Left lung (tissue), 14 donors: ENCODE measurements at places on chromosomes 4 and X.
A peak's percentile ranks its signal among the peaks of the same experiment; 100 is the strongest.

- DNase-seq: no peak
Observed at GRCh38 chrX:15663439-15663838, 1.2 kb downstream of the CLTRN start.

DNA sequence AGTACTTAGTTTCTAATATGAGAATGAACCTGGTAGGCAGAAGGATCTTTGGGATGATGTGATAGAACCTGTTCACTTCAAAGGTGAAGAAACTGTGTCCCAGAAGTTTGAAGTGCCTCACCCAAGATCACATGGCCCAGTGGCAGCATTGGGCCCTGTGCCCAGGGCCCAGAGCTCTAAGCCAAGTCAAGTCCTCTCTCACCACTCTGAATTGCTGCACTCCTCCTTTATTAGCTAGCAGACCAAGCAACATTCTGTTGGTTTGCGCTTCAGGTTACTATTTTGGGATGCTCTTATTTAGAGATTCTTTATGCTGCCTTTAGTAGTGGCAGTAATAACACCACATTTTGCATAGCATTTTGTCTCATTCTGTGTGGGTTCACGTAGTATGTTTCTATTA lies 82.7 kb downstream of the PARM1 start:
- no peak for DNase-seq

GRCh38 chr4:819401-820229 lies 6.3 kb downstream of the CPLX1 start:
- DNase-seq: no peak

DNA sequence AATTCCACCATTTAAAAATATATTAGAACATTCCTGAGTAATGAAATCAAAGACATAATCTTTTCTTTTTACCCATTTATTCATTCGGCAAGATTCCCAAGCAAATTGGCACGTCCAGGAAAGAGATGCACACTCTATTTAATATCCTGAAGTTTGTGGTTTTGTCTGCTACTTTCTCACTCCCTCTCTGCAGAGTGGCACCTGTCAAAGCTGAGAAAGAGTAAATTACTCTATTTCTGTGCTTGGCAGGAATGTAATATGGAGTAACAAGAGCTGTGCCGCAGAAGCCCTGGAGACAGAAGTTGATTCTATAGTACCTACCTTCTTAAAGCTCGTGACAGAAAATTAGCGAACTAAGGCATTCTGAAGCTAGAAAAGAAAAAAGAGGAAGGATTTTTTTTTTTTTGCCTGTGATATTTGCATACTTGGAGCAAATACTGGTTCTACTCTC lies 5.5 kb downstream of the GSTCD start:
- DNase-seq: no peak

GRCh38 chrX:132365490-132365889 lies 123.3 kb downstream of the MBNL3 start:
- no peak for DNase-seq

GRCh38 chr4:122152711-122153226 lies 638 bp downstream of the BLTP1 start:
- peak; percentile 52 for DNase-seq

GRCh38 chr4:22877486-22878052 lies 184.8 kb downstream of the GBA3 start:
- DNase-seq: no peak

DNA sequence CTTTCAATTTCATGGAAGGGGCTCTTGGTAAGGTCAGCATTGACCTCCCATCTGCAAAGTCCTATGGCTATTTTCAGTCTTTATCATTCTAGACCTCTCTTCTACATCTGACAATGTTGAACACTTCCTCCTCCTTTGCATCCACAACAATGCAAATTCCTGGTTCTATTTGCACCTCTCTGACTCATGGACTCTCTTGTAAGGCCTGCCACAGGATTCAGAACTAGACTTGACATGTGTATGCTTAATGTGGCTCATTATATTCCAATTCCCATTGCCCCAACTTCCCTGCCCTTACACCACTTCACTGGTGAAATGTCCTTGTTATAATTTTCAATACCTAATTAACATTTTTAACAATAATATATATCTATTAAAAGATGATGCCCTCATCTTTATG lies 314.3 kb upstream of the FGF13 start:
- DNase-seq: no peak

DNA sequence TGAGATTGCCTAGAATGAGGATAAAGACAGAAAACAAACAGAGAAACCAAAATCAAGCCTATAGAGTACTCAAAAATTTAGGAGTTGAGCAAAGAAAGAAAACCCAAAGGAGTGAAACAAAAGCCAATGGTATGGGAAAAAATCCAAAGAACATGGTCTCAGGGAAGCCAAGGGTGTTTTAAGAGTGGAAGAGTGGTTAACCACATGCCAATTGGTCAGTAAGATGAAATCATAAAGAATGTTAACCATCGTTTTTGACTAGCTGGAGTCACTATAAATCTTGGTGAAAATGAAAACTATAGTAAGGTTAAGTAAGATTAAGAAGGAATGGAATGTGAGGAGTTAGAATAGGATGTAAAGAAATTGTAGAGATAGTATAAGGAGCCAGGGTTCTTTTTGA lies 64.7 kb upstream of the RPL34 start:
- no peak for DNase-seq

DNA sequence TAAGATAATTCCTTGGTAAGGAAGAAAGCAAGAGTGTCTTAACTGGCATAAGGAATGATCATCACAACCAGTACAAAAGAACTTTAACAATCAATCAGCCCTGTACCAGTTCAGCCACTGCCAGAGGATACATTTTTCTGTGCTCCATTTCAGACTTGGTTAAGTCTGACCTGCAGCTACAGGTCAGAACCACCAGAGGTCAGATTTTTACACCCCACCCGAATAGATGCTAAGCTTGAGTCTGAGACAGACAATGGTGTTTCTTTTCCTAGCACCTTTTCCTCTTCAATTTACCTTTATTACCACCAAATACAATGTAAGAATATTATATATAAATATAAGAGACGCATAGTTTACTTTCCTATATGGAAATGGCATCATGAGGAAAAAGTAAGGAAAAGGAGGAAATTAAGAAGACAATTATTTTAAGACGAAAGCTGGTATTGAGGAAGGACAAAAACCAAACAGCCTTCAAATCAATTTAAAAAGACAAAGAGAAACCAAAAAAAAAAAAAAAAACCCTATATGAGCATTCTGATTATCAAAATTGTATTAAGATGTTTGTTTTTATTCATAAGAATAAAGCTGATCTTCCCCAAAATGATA lies 215.3 kb upstream of the TTC29 start:
- DNase-seq: peak; percentile 67

- no peak for DNase-seq
Observed at GRCh38 chrX:46404774-46405173, 140.4 kb downstream of the ZNF674 start.

DNA sequence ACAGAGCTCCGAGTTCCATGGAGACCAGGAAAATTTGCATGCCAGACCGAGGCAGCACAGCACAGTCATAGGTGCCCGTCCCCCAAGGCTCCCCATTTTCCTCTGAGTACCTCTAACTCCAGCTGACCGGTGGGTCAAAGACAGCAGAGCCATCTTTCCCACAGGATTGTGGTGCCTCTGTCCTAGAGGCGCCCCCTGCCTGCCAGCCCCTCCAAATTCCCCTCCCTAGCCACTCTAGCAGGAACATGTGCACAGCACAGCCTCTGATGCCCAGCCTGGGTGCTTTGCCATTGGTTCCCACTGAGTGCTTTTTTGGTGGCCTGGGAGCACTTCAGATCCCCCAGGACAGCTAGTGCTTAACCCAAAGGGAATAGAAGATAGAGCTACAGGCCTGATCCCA lies 368.5 kb upstream of the PABPC5 start:
- DNase-seq: no peak
